ENCODE measurements at places on chromosomes 2 and 18. TPM values are rescaled to one million over a fixed set of nuclear protein-coding genes. Genes with fewer than 3 reads are reported as not detected.
A peak's percentile ranks its signal among the peaks of the same experiment; 100 is the strongest.

DNA sequence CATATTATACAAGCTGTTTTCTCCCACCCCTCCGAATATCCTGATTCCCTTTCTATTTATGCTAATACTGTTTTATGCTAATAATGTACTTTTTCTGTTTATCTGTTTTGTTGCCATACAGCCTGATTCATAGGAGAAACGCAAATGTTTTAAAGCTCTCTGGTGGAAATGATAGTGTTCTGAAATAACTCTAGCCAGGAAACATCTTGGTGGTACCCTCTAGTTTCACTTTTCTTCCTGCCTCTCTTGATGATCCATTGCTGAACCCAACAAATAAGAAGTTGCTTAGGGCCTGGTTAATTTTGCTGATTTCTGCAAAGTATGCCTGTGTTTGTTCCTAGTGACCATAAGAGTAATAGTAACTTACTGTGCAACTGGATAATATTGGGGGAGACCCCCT, 148.4 kb upstream of the KCTD1 start:
- H3K4me1 ChIP-seq: no peaks in the 10 kb centered on the region
- H3K27me3 ChIP-seq: no peaks in the 10 kb centered on the region
- H3K27ac ChIP-seq: no peak overlapping the region
- no peaks in the 10 kb centered on the region for H3K36me3 ChIP-seq
- DNase-seq: no peak

The UGT1A10 gene
- not detected for total RNA-seq

- no peak overlapping the region for H3K4me3 ChIP-seq
- no peaks in the 10 kb centered on the region for H3K36me3 ChIP-seq
- H3K27me3 ChIP-seq: no peaks in the 10 kb centered on the region
- DNase-seq: no peak
Measured at GRCh38 chr2:152504618-152505017, 169.6 kb downstream of the FMNL2 start.

DNA sequence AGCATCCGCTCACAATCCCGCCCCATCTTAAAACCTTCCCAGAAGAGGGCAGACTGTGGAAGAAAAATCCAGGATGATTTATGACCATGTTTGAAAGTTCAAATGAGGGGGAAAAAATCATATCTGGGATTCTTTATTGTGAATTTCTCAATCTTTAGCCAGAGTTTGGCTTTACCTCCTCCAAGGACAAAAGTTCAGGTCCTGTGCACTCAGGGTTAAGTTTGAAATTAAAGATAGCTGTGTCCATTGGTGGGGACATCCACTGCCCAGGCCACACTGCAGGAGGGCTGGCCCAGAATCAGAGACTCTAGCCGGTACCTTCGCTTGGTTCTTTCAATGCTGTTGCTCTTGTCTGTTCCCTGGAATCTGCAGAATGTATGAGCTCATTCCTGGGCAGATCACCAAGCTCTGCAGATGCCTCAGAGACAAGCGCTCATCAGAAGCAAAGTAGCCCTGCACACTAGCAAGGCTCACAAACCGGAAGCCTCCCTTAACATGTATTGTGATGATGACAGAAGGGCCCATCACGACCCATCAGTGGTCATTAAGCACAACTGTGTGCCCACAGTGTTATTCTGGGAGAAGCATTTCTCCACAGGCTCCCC, 375.3 kb upstream of the KLHL29 start:
- DNase-seq: no peak
- H3K4me1 ChIP-seq: no peaks in the 10 kb centered on the region
- H3K27me3 ChIP-seq: no peaks in the 10 kb centered on the region
- H3K36me3 ChIP-seq: no peaks in the 10 kb centered on the region
- H3K4me3 ChIP-seq: no peak overlapping the region

The NTSR2 gene
- total RNA-seq: not detected

The AMER3 gene
- total RNA-seq: not detected

The IKZF2 gene
- total RNA-seq: 3.9 TPM

DNA sequence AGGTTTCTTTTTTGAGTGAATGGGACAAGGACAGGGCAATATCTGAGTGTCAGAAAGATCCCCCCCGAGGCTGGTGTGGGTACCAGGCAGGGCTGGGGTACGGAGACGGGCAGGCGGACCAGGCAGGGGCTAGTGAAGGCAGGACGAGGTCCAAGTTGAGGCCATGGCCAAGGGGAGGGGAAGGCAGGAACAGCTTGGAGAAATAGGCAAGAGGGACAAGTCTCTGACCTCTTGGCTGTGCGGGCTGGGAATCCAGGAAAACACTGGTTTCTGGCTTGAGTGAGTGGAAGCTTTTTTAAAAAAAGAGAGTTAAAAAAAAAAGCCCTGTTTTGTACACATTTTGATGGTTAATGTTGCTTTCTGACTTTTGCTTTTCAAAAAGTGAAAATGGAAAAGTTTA, 30.3 kb downstream of the ASAP2 start:
- H3K27ac ChIP-seq: peak overlapping the region; percentile 97
- no peak overlapping the region for H3K4me3 ChIP-seq
- H3K27me3 ChIP-seq: no peaks in the 10 kb centered on the region
- no peaks in the 10 kb centered on the region for H3K36me3 ChIP-seq
- DNase-seq: no peak

- H3K27ac ChIP-seq: no peak overlapping the region
- DNase-seq: no peak
- H3K36me3 ChIP-seq: no peaks in the 10 kb centered on the region
- no peaks in the 10 kb centered on the region for H3K4me1 ChIP-seq
Measured at GRCh38 chr2:70962885-70963878, 15.2 kb upstream of the ANKRD53 start.

GRCh38 chr2:105573910-105574655, 170.6 kb upstream of the NCK2 start:
- no peaks in the 10 kb centered on the region for H3K27me3 ChIP-seq
- no peak for DNase-seq
- no peak overlapping the region for H3K27ac ChIP-seq
- H3K4me3 ChIP-seq: no peak overlapping the region
- H3K36me3 ChIP-seq: no peaks in the 10 kb centered on the region

GRCh38 chr2:178799305-178799704, 7.9 kb downstream of the TTN start:
- H3K27ac ChIP-seq: no peak overlapping the region
- no peak for DNase-seq
- H3K27me3 ChIP-seq: no peaks in the 10 kb centered on the region
- no peaks in the 10 kb centered on the region for H3K36me3 ChIP-seq

GRCh38 chr18:77086034-77086433, 46.5 kb downstream of the MBP start:
- no peaks in the 10 kb centered on the region for H3K4me1 ChIP-seq
- no peaks in the 10 kb centered on the region for H3K36me3 ChIP-seq
- no peak for DNase-seq

DNA sequence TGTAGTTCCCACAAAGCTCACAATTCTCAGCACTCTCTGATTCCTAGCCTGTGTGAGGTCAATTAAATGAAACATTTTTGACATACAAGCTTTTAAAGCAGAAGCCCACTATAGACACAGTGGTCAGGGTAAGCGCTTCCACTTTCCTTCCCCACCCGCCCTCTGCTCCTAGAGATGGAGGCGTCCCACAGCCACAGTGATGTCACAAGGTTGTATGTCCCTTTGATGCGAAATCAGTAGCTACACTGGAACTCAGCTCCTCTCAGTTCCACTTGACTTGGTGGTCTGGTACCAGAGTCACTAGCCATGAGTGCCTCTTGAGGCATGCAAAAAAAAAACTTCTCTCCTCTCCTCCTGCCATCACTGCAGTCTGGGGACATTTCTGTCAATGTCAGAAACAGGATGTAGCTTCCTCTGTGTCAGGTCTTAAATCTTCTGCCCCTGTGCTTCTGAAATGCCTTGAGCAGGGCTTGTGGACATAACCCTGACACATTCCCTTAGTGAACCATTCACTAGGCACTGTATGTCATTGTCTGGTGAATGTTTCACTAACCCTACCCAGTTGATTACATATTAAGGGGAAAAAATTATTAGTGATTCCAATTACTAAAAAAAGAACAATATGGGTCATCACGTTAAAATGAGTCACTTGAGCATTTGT, 7.8 kb downstream of the SULT1C4 start:
- no peak overlapping the region for H3K27ac ChIP-seq
- no peak overlapping the region for H3K4me3 ChIP-seq
- no peaks in the 10 kb centered on the region for H3K4me1 ChIP-seq
- no peaks in the 10 kb centered on the region for H3K27me3 ChIP-seq
- no peak for DNase-seq
- H3K36me3 ChIP-seq: no peaks in the 10 kb centered on the region

GRCh38 chr2:111905990-111906735, 7.8 kb downstream of the MERTK start:
- peak overlapping the region; percentile 80 for H3K27ac ChIP-seq
- no peaks in the 10 kb centered on the region for H3K27me3 ChIP-seq
- no peaks in the 10 kb centered on the region for H3K4me1 ChIP-seq

The RGPD3 gene
- 0.75 TPM for total RNA-seq

The PEX13 gene
- 12.8 TPM for total RNA-seq

GRCh38 chr2:50431958-50432650, 599.8 kb downstream of the NRXN1 start:
- H3K4me1 ChIP-seq: no peaks in the 10 kb centered on the region
- H3K36me3 ChIP-seq: no peaks in the 10 kb centered on the region
- no peak for DNase-seq
- no peak overlapping the region for H3K27ac ChIP-seq

Measured in ascending aorta (tissue), 2 donors.